ENCODE measurements at places on chromosomes 2 and 18.

- no peak for DNase-seq
These were observed 116.8 kb upstream of the PID1 start for GRCh38 chr2:229387866-229388265.

DNA sequence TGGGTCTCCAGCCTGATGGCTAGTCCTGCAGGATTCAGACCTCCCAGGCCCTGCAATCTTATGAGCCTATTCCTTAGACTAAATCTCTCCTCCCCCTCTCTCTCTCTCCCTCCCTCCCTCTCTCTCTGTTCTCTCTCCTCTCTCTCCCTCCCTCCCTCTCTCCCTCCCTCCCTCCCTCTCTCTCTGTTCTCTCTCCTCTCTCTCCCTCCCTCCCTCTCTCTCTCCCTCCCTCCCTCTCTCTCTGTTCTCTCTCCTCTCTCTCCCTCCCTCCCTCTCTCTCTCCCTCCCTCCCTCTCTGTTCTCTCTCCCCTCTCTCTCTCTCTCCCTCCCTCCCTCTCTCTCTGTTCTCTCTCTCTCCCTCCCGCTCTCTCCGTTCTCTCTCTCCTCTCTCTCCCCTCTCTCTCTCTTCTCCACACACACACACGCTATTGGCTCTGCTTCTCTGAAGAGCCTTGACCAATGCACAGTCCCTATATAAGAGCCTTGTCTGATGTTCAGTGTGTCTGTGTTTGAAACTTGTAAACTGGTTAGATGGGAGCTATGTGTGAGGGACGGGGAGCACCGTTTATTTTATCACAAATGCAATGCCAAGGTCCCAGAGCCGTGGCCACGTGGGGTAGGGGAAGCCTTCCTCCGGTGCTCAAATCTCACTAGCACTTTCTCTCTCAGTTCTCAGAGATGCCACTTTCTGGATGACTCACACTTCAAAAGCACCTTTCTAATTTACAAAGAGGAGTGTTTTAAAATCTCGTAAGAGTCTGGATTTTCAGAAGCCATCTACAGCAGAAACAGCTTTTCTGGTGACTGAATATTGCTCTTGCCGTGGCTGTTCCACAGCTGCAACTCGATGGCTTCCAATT lies 9.4 kb upstream of the PRLH start:
- DNase-seq = no peak

GRCh38 chr18:7172611-7173010 lies 55.0 kb upstream of the LAMA1 start:
- DNase-seq = no peak

- DNase-seq = no peak
These were observed 238.4 kb downstream of the CMPK2 start for GRCh38 chr2:6627316-6627715.

GRCh38 chr2:71064754-71065621 lies 3.5 kb upstream of the NAGK start:
- DNase-seq = no peak

DNA sequence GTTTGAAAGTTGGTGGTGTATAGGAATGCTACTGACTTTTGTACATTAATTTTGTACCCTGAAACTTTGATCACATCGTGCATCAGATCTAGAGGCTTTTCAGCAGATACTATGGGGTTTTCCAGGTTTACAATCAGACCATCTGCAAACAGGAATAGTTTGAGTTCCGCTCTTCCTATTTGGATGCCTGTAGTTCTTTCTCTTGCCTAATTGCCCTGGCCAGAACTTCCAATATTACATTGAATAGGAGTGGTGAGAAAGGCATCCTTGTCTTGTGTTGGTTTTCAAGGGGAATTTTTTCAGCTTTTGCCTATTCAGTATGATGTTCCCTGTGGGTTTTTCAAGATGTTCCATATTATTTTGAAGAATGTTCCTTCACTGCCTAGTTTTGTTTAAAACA lies 633.5 kb downstream of the KCNJ3 start:
- no peak for DNase-seq

Measured in activated CD4-positive, alpha-beta T cell treated with anti-CD3 and anti-CD28 coated beads, Interleukin-2, amount 50 U/mL, for 1 hour (primary cell).